ENCODE measurements at places on chromosomes 11 and 22. TPM values are rescaled to one million over a fixed set of nuclear protein-coding genes. Genes with fewer than 3 reads are reported as not detected.

The HEPN1 gene
- total RNA-seq: not detected

DNA sequence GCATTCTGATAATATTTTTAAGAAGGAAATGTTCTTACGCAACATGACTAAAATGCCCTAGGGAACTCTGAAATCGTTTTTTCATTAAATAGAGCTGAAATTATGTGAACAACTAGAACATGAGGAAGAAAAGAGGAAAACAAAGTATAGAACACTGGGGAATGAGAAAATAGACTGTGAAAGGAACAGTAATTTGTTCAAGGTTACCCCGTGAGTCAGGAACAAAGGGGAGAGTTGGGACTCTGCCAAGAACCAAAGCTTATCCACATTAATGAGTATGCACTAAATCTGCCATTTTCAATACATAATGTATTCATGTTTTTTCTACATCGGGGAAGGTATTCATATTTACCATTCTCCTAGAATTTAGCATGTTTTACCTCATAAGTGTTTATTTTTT, 961.8 kb upstream of the CCDC90B start:
- peak; percentile 26 for DNase-seq

DNA sequence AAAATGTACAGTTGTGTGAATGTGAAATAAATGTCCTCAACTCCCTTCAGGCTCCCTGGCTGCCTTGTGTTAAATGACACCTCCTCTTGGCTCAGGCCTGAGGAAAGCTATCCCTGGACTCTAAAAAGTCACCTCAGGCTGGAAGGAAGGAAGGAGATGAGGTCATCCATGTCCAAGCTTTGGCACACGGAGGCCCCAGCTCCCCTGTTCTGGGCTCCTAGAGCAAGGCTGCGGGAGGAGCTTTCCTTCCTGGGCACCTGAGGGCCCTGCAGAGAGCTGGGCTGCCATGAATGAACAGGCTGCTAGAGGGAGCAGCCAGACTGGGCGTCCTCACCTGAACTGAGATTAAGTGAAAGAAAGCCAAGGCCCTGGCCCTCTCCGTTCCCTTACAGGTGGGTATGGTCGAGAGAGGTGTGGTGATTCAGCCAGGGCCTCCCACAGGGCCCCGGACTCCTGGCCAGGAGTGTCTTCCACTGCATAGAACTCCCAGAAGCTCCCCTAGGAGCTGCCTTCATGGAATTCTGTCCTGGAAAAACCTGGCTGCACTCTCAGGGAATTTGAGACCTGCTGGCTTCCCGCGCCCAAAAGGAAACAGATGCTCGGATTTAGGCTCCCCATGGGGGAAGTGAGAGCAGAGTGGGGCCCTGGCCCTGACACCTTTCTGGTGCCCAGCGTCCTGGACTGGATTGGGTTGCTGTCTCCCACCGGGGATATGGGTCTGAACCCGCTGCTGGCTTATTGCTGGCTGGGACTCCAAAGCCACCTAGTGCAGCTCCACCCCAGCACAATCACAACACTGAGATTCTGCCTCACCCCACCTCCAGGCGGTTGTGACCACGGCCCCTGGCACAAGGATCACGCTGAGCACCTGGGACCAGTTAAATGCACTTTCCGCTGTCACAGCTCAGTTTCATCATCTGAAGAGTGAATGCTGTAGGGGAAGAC, 22.2 kb downstream of the MYBPC3 start:
- DNase-seq: no peak

The CARD18 gene
- total RNA-seq: not detected

GRCh38 chr11:69533296-69534165, 52.1 kb downstream of the LINC01488 start:
- no peak for DNase-seq

DNA sequence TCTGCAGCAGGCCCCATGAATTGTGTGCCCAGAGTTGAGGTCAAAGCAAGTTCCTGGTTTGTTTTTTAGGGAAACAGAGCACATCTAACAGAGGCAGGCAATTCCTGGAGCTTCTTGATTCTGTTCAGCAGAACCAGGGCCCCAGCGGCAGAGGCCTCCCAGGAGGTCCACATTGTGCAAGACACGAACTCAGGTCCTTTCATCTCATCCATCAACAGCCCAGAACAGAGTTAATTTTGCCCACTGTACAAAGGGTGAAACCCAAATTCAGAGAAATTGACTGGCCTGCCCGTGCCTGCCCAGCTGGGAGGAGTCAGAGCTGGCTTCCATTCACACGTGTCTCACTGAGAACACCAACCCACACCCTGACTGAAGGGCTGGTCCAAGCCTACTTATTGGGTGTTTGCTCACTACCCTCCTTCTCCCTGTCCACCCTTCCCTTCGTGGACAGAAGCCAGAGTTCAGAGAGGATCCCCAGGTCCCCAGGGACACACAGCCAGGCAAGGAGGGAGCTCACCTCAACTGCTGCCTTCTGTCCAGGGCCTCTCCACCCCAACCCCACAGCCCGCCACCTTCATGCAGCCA, 607.1 kb downstream of the TBC1D22A start:
- no peak for DNase-seq

- no peak for DNase-seq
Measured at GRCh38 chr11:123410218-123410549, 19.9 kb upstream of the GRAMD1B start.

The LMF2 gene
- 93.2 TPM for total RNA-seq

GRCh38 chr11:11163669-11164333, 189.2 kb downstream of the CSNK2A3 start:
- no peak for DNase-seq

The HOATZ gene
- 0.43 TPM for total RNA-seq

The GAL3ST1 gene
- total RNA-seq: 3.8 TPM

DNA sequence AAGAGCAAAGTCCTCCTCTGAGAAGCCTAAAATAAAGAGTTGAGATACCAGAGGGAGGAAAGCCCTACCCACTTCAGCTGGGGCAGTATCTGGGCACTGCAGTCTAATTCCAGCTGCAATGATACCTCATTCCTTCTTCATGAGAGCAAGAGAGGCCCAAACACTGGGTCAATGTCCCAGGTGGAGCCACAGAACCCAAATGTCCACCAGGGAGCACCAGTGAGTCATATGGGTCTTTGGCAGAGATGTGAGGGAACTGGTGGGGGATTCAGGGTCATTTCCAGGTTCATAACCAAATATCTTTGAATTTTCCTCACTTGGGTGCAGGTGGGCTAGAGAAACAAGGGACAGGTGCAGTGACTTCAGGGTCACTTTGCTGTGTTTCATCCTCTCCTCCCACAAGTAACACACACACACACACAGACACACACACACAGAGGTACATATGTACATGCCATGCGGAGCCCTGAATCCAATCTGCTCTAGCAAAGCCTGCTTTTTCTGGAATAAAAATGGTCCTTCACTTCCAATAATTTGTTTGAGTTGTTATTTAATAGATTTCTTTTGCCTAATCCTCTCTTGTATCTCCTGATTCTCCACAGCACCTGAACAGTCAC, 585.4 kb downstream of the SOX6 start:
- DNase-seq: peak; percentile 8

All from astrocyte (in vitro differentiated cells and primary cell).